ENCODE measurements at places on chromosomes 4 and X.

- no peak for DNase-seq
These were observed 35.1 kb upstream of the TAPT1 start for GRCh38 chr4:16261313-16261878.

DNA sequence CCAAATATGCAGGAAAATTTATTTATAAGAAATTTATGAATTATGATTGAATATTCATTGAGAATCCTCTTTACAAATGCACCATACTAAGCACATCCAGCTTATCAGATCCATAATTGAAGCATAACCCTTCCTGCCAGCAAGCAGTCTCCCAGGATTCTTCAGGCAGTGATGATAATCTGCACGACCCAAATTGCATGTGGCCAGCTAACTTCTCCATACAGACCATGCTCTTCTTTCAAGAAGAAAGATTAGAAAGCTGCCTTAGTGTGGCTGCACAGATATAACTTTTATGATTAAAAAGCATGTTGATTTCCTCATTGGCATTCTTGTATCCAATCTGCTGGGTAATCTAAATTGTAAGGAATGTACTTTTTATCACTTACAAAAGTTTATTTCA is 3.3 kb upstream of the CBR4 start:
- DNase-seq, result no peak

- peak; percentile 13 for DNase-seq
These were observed 123.2 kb upstream of the BANK1 start for GRCh38 chr4:101667348-101667747.

GRCh38 chrX:20011608-20012007 is 20.7 kb upstream of the BCLAF3 start:
- DNase-seq, result no peak

DNA sequence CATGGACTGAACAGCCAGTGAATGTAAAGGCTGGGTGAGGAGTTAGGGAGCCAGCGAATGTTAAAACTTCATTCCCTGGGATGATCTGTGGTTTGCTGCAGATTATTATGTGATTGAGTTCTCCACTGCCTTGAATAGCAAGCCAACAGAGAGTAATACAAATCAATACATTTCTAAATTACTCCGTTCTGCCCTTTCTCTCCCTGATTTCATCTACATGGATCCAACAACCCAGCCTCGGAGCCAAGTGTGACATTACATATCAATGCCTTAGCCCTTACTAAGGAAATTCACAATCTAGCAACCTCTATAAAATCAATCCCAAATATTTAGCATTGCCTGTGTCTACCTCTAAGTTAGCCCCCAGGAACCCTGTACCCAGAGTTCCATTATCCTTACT is 11.0 kb downstream of the HSD17B13 start:
- no peak for DNase-seq

GRCh38 chrX:115595049-115595448 is 34.1 kb downstream of the PLS3 start:
- DNase-seq, result no peak

Measured in epithelial cell of proximal tubule (primary cell).